A172 (cell line): ENCODE measurements at places on chromosomes 2 and 18.

- DNase-seq, result no peak
These were observed 10.5 kb downstream of the CAMKMT start for GRCh38 chr2:44372246-44372645.

DNA sequence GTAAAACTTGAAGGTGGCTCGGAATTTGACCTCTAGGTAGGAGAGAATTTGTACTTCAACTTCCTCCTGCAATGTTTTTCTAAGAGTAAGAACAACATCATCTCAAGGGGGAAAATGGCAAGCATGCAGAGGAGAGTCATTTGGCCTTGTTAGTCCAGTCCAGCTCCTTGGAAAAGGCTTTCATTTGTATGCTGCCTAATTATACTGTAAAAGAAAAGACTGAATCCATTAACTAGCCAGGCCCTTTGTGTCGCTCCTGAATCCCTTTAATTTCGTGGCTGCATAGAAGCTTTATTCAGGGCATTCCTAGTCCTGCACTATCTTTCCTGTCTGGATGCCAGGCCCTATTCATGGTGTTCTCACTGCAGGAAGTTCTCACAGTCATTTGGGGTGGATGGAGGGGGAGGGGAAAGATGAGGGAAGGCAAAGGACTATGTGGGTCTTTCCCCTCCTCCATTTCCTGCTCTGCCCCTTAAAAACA, 36.0 kb downstream of the PHLPP1 start:
- DNase-seq, result peak; percentile 5

- DNase-seq, result no peak
These were observed 26.4 kb upstream of the CYTIP start for GRCh38 chr2:157470321-157470720.

DNA sequence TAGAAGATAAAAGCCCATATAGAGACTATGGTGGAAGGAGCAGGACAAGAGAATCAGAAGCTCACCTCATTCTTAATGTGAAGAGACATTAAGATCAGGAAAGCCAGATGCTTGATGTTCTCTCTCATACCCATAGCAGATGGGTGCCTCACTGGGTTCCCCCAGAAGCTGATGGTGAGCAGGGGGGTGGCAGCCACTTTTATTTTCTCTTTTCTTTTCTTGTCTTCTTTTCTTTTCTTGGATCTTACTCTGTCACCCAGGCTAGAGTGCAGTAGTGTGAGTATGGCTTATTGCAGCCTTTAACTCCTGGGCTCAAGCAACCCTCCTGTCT, 14.8 kb upstream of the CXCR4 start:
- no peak for DNase-seq

GRCh38 chr18:55588870-55589595, 1.0 kb upstream of the TCF4 start:
- DNase-seq, result peak; percentile 1

GRCh38 chr2:204722691-204723090, 177.4 kb downstream of the PARD3B start:
- DNase-seq, result no peak

GRCh38 chr2:215579809-215580208, 143.9 kb upstream of the FN1 start:
- DNase-seq, result no peak

DNA sequence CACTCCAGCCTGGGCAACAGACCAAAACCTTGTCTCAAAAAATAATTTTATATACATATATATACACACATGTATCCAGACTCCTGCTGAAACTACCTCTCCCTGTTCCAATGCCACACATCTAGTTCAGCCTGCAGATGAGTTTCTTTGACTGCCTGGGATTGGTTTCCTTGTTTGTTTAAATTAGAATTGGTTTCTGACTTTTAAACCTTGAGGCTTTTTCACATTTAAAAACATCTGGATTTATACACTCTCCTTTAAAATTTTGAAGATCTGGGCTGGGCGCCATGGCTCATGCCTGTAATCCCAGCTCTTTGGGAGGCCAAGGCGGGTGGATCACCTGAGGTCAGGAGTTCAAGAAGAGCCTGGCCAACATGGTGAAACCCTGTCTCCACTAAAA, 21.8 kb upstream of the CXCR1 start:
- no peak for DNase-seq

DNA sequence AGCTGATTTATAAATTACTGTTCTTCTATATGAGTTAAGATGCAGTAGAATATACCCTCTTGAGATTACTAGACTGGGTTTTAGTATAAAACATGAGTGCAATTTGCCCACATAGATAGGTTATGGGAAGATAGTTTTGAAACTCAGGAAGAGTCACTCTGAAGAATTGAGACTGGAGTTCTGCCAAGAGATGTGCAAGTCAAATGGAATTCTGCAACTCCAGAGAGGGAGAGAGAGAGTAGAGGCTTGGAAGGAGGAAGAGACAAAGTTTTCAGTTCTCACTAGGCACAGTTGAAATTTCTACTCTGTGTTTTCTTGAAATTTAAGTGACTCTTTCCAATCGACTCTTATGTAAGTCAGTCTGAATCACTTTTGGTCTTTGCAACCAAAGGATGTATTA, 878.8 kb downstream of the TSN start:
- no peak for DNase-seq

DNA sequence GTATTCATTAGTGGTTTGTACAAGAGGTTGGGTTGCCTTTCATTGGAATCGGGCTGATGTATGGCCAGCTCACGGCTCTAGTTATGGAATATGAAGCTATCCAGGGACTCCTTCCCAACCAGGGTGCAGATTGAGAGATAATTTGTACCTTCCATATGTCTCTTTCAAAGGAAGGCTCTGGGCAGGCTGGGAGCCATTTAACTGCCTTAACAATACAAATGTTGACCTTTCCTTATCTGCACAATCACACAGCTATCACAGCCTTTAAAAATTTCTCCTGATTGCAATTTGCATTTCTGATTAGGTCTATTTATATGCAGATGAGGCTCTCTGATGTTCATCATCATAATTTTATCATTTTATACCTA, 58.7 kb downstream of the MYO3B start:
- no peak for DNase-seq

- no peak for DNase-seq
These were observed 5.3 kb downstream of the LOXL3 start for GRCh38 chr2:74548285-74548899.

DNA sequence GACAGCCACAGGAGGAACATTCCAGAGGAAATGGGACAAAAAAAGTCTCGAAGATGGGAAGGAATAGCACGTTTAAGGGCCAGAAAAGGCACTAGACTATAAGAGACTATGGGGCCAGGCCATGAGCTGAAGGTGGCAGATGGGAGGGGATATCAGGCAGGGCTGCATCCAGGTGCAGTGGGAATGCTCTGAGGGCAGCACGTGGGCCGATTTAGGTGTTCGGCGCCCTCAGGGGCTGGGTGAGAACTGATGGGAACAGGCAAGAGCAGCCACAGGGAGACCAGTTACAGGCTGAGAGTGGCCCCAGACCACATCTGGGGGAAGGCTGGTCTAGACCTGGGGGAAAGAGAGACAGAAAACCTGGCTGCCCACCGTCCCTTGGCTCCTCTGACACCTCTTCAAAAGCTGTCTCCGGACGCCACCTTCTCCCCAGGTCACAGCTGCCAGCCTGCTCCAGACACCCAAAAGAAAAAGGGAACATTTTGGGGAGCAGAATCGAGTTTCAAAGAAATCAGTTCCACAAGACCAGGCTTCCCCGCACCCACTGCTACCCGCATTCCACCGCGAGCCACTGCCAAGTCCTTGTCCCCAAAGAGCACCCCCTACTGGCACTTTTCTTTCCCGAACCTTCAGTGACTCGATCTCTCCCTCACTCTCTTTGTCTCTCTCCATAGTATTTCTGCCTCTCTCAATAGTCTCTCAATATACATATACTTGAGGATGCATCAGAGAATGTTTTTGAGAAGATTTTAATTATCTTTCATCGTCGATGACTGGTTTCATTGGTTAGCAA, 190.1 kb upstream of the AGAP1 start:
- no peak for DNase-seq

GRCh38 chr2:30631051-30631671, 176.1 kb downstream of the CAPN13 start:
- DNase-seq, result peak; percentile 11

- DNase-seq, result no peak
These were observed 1934.6 kb upstream of the LRRTM1 start for GRCh38 chr2:82239176-82239575.

DNA sequence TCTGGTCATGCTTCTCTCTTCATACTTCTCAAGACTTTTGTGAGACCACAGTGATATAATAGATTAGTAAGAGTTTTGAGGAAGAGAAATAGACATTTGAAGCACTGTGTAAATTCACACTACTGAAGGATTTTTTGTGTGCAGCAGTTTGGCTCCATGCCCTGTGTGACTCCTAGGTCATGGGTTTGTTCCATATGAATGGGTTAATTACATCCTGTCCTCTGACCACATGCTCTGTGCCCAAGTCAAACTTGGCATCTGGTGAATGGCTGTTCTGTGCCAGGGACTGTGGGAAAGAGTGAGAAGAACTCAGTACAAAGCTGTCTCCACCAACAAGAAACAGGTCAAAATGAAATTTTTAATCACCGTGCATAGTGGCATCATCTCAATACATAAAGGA, 304.0 kb downstream of the LNPK start:
- DNase-seq, result no peak

GRCh38 chr18:13635046-13635445, 91.3 kb downstream of the FAM210A start:
- no peak for DNase-seq

DNA sequence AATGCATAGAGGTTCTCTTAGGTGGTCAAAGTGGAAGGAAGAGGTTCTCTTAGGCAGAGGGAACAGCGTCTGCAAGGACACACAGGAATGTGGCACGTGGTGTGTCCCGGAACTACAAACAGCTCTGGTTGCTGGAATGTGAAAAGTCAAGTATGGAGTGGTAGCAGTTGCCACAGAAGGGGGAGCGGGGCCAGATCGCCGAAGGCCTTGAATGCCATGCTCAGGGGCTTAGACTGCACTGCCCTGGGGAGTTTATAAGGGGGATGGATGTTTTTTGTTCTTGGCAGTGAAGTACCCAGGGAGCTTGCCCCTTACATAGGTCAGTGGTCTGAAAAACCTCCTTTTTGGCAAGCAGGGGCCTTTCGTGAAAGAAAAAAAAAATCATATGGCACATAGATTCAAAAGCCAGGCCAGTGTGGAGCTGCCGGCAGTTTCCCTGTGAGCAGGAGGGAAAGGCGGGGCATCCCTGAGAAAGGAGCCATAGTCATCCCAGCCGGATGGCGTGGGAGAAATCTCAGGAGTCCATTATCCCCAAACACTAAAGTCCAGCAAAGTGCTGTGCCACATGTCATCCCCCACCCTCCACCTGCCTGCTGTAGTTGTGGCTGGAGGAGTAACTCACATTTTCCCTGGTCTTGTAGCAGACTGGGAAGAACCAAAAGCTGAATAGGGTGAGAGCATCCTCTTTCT, 45.4 kb downstream of the GORASP2 start:
- peak; percentile 44 for DNase-seq
